Glomerular endothelial cell (primary cell): ENCODE measurements at places on chromosomes 2 and 18.
A peak's percentile ranks its signal among the peaks of the same experiment; 100 is the strongest.

- DNase-seq: no peak
These were observed 1320.6 kb upstream of the CELF4 start for GRCh38 chr18:38886235-38886634.

DNA sequence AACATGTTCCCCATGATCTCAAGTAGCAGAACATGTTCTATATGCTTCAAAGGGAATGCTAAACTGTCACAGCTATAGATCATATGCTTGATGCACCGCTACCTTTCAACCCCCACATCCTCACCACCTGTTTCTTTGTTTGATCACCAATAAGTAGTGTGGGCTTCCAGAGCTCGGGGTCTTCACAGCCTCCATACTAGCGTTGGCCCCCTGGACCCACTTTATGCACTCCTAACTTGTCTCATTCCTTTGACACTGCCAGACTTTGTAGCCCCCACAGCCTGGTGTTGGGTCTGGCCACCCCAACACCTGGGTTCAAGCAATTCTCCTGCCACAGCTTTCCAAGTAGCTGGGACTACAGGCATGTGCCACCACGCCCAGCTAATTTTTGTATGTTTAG, 11.6 kb upstream of the RBM44 start:
- no peak for DNase-seq

- no peak for DNase-seq
These were observed 1.7 kb downstream of the THSD7B start for GRCh38 chr2:136767030-136767429.

DNA sequence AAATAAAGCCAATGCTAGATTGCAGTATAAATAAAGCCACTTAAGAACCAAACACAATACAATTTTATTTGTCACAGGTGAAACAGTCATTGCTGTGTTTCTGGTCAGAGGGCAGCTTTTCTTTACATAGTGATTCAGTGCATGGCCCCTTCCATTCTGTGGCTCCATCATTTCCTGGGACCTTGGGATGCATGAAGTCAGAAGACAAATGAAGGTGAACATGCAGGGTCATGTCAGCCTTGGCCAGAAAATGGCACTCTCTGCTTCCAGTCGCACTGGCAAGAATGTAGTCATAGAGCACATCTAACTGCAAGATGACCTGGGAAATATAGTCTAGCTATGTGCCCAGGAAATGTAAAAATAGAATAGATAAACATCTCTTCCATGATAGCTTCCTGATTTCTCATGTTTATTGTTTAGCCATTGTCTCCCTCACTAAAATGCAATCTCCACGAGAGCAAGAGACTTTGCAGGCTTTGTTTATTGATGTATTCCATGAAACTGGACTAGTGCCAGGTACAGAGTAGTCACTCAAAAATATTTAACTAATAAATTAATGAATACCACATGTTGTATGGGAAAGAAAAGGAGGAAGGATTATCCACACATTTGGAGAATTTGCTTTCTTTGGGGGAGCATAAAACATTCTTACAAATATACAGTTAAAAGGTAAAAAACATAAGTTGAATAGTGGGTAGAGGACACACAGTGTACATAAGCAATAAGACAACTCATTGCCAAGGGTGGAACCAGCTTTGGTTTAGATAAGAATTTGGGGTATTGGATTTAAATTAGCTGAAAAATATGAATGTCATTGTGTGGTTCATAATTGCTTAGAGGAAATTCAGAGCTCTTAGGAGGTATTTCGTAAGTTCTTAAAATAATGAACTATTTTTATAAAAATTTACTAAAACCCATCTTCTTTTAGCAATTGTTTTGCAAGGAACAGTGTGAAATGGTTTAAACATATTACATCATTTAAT, 343.8 kb downstream of the PID1 start:
- DNase-seq: no peak

GRCh38 chr2:27800856-27801255, 29.3 kb downstream of the MRPL33 start:
- DNase-seq: no peak

- no peak for DNase-seq
These were observed 113.6 kb upstream of the COL5A2 start for GRCh38 chr2:189293164-189293563.

DNA sequence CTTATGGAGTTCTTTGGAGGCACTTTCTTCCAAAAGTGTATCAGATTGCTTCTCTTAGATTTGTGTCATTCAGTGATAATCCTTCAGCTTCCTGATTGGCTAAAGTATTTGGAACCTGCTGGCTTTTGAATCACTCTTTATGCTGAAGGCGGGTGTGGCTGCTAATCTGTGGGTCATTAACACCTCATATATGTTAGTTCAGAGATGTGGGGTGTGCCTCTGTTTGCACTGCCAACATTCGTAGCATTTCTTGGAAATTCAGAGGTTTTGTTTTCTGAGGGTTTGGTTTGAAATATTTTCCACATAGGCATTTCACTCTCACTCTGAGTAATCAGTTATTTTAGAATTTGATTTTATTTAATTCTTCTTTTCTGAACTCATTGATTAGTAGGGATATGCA, 1604.4 kb upstream of the ACVR2A start:
- DNase-seq: no peak

GRCh38 chr2:160372010-160372356, 121.6 kb downstream of the RBMS1 start:
- no peak for DNase-seq

DNA sequence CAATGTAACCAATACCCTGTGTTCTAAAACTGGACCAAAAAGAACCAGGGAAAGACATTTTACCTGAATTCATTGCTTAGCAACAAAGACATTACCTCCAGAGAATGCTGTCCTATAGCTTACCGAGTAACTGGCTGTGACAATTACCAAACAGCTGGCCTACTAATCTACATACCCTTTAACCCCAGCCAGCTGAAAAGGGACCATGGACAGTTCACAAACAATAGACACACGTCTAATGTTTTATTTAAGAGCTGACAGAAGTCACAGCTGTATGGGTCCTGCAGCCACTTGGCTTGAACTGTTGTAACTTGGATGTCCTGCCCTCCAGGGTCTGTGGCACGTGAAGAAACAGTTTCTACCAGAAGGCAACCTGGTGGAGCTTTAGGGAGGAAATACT, 130.1 kb upstream of the EFEMP1 start:
- DNase-seq: no peak

DNA sequence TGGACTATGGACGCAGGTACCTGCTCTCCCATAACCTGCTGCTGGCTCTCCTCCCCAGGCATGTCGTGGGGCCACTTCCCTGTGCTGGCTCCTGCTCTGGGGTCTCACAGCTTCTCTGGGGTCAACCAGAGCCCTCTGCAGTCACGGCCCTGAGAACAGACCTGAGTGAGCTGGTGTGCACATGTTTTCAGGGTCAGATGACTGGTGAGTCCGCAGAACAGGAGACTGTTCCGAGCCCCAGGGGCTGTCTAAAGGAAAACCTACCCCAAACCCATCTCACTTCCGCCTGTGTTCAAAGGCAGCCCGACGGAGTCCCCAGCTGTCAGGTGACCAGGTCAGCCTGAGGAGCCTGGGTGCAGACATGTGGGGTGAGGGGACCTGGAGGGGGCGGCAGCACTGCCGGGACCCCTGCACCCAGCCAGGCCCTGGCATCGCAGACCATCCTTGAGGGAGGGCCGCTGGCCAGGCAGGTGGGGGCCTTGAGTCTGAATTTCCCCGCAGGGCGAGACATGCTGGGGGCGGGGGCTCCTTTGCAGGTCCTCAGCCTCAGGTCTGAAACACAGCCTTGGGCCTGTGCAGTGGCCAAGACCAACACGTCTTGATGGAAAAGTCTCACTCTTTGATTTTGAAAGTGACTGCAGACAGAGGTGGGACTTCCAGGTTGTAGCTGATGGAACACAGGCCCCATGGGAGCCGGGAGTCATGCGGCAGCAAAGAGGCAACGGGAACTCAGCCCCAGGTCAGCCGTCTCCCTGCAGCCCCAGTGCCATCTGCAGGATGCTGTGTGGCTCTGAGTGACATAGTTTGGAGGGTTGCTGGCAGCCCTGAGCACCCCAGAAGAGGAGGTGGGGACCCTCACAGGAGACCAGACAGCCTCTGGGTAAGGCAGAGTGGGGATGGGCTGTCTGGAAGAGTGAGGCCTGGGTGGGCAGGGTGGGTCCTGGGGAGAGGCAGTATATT, 65.3 kb downstream of the TWIST2 start:
- no peak for DNase-seq

DNA sequence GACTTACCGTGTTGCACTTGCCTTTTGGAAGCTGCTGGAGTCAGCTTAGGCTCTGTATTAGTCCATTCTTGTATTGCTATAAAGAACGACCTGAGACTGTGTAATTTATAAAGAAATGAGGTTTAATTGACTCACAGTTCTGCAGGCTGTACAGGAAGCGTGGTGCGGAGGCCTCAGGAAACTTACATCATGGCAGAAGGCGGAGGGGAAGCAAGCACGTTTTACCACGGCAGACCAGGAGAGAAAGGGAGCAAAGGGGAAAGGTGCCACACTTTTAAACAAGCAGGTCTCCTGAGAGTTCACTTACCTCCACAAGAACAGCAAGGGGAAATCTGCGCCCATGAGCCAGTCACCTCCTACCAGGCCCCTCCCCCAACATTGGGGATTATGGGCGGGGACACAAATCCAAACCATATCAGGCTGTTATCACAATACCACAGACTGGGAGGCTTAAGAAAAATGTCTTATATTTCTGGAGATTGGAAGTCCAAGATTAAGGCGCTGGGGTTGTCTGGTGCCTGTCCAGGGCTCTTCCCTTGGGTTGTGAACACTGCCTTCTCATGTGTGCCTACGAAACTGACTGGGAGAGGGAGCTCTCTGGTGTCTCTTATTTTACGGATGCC, 3.6 kb upstream of the D2HGDH start:
- no peak for DNase-seq

GRCh38 chr2:41881249-41881648, 166.6 kb upstream of the PKDCC start:
- no peak for DNase-seq

DNA sequence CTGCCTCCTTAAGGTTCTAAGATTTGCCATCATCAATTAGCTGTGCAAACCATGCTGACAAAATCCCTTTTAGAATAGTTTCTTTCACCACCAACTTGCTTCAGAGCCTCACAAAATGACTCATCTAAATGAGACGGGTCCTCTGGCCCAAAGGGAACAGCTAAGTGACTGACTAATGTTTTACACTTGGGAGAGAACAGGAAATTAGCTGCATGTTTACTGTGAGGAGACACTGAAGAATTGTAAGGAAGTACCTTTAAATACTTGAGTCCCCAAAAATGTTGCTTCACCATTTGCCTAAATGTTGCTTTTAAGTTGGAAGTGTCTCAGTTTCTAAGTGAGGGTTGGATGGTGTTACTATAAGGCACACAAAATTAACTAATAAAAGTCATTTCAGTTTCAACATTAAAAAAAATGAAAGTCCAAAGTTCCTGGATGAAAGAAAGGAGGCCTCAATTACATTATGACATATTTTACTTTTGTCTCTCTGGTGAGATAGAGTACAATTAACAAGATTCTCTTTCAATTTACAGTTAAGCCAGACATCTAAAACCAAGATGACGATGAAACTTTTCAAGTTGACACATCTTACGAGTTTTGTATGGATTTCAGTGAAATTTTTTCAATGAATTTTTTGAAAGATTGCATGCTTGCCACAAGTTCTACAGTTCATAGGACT, 229.1 kb upstream of the FN1 start:
- peak; percentile 36 for DNase-seq

- DNase-seq: no peak
These were observed 127.7 kb upstream of the CHST9 start for GRCh38 chr18:27312853-27313252.

- no peak for DNase-seq
These were observed 28.5 kb downstream of the ST8SIA5 start for GRCh38 chr18:46728219-46728930.

DNA sequence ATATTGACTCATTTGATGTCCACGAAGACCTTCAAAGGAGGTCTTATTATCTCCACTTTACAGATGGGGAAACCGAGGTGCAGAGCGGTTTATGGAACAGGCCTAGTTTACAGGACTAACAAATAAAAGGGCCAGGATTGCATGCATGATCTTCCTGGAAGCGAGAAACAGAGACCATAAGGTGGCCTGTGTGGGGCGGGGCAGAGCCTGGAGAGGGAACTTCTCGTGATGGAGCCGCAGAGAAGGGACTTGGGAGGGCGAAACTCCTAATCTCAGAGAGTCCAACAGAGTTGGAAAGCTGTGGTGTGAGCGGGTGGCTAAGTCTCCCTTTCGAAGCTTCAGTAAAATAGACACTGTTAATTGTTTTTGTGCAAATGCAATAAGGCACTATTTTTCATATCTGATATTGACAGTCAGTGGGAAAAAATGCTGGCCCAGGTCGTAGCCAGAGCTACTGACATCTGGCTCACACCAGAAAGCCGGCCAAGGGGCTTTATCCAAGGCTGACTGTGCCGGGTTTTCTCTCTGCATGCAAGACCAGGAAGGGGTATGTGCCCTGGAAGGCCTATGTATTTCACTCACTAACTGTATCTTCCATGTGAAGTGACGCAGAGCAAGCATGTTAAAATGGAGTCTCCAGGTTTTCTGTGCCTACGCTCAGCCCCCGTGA, 4.5 kb downstream of the INPP5D start:
- DNase-seq: no peak

GRCh38 chr2:145169285-145169684, 649.4 kb upstream of the ZEB2 start:
- DNase-seq: no peak

GRCh38 chr2:69356471-69356870, 30.6 kb downstream of the GFPT1 start:
- no peak for DNase-seq

- no peak for DNase-seq
These were observed 52.1 kb upstream of the EPB41L5 start for GRCh38 chr2:119960821-119961220.

DNA sequence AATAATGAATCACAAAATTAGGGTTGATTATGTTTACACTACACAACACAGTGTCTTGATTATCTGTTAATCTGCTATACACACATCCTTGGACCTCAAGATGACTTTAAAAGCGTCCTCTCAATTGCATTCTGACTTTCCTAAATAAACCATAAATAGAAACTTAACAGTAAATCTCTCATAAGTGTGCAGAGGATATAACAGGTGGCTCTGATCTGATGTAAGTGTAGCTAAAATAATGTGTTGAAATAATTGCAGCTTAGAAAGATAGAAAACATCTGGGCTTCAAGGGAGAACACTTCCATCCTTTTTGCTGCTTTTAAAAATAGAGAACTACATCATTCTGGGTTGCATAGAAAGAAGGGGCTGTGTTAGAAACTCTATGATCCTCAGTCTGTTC, 78.4 kb upstream of the EFEMP1 start:
- DNase-seq: no peak

- no peak for DNase-seq
These were observed 33.6 kb upstream of the PTMA start for GRCh38 chr2:231674587-231675338.
